CD4-positive, alpha-beta T cell treated with Interleukin-6 at 100 ng/mL for 8 hours (primary cell): ENCODE measurements at places on chromosomes 6 and 20.

GRCh38 chr20:1663917-1664316 lies 6.3 kb upstream of the SIRPG start:
- DNase-seq, result peak; percentile 33

DNA sequence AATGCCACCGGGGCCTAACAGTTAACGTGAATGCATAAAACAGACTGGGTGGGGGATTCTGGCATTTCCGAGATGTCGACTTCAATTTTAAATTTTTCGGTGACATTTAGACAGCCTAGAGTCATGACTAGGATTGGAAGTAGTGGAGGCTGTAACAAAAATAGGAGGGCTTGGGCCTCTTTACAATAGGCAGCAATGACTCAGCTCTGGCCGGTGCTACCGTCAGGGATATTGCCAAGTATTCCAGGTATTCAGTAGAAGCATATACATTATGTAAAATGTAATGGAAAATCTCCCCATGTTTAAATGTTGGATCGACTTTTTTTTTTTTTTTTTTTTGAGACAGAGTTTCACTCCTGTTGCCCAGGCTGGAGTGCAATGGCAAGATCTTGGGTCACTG lies 136.2 kb upstream of the STMND1 start:
- no peak for DNase-seq

GRCh38 chr6:12635375-12635774 lies 81.2 kb upstream of the PHACTR1 start:
- DNase-seq, result no peak

DNA sequence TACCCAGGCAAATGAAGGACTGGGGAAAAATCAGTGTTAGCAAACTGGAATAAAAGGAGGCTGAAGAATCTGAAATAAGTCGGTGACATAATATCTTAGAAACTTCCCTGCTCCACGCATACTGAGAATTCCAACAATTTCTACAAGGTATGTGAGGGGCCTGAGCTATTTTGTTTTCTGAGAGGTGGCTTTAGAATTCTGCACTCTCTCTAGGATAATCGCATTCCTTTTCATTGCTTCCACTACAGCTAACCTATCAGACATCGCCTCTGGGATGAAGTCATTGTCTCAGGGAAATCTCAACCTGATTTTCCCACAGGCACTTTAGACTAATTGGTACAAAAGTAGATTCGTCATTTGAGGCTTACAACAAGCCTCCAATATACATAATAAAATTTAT lies 740.8 kb downstream of the PHF3 start:
- no peak for DNase-seq

DNA sequence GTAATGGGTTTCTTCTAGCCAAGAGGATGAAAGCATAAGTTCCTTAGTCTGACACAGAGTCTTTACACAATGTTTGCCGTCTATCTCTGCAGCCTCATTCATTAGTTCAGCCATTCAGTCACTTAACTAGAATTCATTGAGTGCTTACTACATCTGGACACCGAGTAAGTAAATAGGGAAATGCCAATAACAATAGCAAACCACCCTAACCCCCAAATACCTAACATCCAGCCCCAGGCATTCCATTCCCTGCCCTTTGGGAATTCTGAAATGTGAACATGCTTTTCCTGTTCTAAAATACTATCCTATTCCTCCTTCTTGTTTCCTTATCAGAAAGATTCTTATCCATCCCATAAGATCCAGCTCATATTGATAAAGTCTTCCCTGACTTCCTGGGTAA lies 277.6 kb upstream of the RNF217 start:
- DNase-seq, result no peak

GRCh38 chr6:134984821-134985220 lies 34.9 kb upstream of the ALDH8A1 start:
- no peak for DNase-seq

- no peak for DNase-seq
Observed at GRCh38 chr6:99333068-99333467, 16.4 kb downstream of the FAXC start.

DNA sequence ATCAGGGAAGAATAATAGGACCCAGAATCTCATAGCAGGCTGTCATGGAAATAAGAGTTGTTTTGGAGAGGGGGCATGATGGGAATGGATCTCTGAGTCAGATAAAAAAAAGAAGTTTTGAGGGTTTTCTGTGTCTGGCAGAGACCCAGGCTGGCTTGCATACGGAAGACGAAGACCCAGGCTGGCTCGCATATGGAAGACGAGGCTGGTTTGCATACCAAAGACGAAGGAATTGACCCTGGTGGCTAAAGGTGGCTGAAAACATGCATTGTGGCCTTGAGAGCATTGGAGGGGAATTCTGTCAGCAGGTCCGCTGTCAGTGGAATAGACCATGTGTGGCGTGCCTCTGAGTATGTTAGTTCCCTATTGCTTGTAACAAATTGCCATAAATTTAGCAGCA lies 335.1 kb downstream of the BTBD3 start:
- no peak for DNase-seq

- peak; percentile 54 for DNase-seq
Observed at GRCh38 chr20:32017711-32018251, 7.5 kb downstream of the CCM2L start.

GRCh38 chr6:167829513-167829912 lies 2.8 kb downstream of the AFDN start:
- no peak for DNase-seq

DNA sequence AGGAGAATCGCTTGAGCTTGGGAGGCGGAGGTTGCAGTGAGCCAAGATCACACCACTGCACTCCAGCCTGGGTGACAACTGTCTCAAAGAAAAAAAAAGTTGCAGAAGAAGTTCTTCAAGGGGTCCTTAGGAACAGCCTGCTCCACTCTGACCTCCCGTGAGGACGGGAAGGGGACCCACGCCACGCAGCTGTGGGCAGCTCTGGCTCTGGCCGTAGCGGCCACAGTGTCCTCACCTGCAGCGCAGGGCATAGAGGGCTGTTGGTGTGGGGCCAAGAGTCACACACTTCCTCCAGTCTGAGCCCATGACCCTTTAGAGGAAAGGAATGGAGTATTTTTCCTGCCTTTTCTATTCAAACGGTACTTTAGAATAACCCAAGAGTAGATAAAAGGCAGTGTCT lies 5.4 kb downstream of the NTSR1 start:
- DNase-seq, result no peak

- DNase-seq, result no peak
Observed at GRCh38 chr6:157644043-157644810, 178.8 kb upstream of the SNX9 start.

- DNase-seq, result no peak
Observed at GRCh38 chr6:1695546-1696462, 86.1 kb downstream of the FOXC1 start.

- DNase-seq, result no peak
Observed at GRCh38 chr6:20173833-20174792, 38.2 kb downstream of the MBOAT1 start.

DNA sequence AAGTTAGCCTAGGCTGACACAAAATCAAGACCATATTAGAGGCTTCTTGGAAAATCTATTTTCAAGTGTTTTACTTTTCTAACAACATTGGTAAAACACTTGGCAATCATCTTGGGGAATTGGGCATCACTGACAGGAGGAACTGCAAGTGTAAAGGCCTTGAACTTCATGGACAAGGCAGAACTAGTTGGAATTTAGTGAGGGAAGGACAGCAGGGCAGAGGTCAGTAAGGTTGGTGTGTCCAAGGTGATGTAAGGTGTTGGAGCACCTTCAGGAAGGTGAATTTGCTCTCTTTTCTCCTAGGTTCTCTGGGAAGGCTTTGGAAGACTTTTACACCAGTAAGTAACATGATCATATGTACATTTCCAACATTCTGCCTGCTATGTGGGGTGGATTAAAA lies 1.5 kb upstream of the SLC17A4 start:
- no peak for DNase-seq

DNA sequence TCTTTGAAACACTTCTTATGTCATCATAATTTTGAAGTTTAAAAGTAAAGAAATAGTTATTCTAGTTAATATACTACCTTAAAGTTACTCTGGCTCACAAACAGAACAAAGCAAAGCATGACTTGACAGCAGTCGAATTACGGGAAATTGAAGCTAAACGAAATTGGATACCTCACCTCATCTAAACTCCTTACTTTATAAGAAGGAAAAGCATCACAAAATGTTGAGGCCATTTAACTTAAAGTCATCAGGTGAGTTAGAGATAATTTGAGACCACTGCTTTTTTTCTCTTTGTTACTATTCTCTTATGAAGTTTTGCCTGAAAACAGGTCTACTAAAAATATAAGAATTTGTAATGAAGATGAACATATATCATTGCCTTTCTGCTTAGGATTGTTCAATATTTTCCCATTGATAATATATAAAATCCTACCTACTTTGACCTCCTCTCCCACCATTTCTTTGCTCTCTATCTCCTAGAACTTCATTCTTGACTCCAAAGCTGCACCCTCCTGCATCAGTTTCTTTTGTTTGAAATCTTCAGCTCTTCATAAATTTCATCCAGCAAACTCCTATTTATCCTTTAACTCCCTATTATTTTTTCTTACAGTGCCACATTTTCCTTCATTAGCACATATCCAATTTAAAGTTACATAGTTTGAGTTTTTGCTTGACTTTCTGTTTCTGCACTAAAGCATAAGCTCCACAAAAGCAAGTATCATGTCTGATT lies 510.7 kb upstream of the ZNF337 start:
- no peak for DNase-seq

GRCh38 chr6:132734694-132735236 lies 20.9 kb upstream of the VNN1 start:
- DNase-seq, result no peak

DNA sequence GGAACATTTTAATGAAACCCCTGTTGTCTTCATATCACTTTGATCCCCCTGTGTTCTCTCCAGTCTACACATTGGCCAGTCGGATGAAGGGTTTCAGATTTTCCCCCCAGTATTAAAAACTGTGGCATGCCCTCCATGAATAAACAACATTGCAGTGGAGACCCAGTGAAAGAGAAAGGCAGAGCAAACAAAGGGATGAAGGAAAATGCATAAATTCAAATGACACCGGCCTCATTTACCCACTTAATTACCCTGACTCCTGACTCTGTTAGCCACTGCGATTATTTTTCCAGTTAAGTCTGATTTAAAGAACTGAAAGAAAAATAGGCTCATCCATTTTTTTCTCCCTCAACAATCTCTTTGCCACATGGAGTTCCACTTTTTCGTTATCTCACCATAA lies 569.2 kb downstream of the TFAP2B start:
- no peak for DNase-seq

DNA sequence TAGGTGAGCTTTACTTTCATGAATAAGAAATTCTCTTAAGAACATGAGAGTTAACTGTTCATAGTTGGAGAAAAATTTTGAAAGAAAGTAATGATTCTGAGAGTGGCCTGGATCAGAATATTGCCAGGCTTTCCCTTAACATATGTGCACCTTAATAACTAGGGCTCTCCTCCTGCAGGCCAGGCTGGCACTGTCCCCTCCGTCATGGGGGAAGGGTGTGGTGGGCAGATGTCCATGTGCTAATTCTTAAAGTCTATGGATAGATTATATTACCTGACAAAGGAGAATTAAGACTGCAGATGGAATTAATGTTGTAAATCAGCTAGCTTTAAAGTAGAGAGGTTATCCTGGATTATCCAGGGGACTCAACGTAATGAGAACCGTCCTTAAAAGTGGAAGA lies 10.9 kb upstream of the KLHL32 start:
- no peak for DNase-seq

DNA sequence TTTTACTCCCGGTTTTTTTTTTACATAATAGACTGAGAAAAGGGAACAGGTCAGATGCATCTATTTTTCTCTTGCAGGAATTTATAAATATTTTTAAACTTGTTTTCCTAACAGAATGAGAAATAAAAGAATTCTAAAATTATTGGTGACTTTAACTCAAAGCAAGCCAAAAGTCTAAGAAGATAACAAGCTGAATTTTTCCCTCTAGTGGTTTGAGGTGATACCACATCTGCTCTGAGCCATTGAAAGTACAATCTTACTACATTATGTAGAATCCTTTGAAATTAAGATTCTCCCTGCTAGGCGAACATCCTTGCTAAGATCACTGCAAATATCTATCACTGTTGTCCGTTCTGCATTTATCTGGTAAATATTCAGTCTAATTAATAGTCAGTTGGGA lies 10.7 kb upstream of the STMND1 start:
- no peak for DNase-seq

GRCh38 chr6:119308048-119308570 lies 41.5 kb downstream of the MAN1A1 start:
- no peak for DNase-seq

GRCh38 chr6:126064748-126065401 lies 78.5 kb downstream of the TRMT11 start:
- DNase-seq, result no peak

DNA sequence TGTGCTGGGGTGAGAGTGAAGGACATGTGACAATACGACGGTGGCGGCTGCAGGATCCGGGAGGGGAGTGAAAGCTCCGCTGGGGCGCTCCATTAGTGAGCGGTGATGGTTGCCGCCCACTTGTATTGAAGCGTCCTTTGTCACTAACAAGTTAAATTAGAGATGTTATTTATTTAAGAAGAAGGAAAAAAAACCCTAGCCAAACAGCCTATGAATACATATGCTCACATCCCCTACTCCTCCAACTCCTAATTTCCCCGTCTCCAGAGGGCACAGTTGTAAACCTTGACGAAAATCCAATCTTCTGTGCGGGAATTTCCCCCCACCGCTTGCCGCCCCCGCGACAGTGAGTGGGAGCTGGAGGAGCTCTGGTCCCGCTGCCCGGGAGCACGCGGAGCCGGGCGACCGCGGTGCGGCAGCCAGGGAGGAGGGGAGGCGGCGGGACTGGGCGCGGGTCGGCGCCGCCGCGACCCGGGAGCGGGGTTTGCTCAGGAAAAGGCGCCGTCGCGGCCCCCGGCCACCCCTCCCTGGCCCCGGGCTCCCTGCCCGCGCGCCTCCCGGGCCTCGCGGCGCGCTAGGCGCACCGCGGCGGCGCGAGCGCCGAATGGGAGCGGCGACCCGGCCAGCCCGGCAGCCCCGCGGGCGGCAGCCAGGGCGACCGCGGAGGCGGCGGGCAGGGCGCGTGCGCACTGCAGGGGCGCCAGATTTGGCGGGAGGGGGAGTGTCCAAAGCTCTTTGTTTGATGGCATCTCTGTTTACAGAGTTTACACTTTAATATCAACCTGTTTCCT lies at the start of gene MYB:
Gene MYB (plus strand): TSS at position 767 of the 791 bp plus-strand sequence. CDS start 206 bp downstream, outside the sequence.
- DNase-seq, result peak; percentile 73

- no peak for DNase-seq
Observed at GRCh38 chr6:101832371-101832770, 438.9 kb downstream of the GRIK2 start.

- DNase-seq, result no peak
Observed at GRCh38 chr6:111657146-111657545, 51.5 kb upstream of the TRAF3IP2 start.

GRCh38 chr6:98967616-98968015 lies 19.9 kb upstream of the FBXL4 start:
- no peak for DNase-seq

- DNase-seq, result no peak
Observed at GRCh38 chr6:133648581-133648980, 240.3 kb upstream of the TCF21 start.
